Liver (tissue), 10 donors: ENCODE measurements at places on chromosomes 11 and 22.

DNA sequence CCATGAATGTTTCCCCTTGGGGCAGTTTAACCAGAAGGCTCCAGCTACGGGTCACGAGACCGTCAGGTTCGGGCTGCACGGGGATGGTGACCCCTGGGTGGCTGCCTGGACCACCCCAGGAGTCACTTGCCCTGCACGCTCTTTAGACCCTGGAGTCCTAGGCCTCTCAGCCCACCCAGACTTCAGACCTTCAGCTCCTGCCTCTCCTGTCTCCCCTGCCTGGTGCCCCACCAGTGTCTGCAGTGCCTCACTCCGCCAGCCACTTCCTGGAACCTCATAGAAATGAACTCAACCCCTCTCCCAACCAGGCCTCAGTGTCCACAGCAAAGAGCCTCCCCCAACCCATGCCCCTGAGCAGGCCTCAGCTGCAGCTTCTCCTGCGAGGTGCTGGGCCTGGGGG is 12.5 kb upstream of the MS4A10 start:
- no peak for DNase-seq

DNA sequence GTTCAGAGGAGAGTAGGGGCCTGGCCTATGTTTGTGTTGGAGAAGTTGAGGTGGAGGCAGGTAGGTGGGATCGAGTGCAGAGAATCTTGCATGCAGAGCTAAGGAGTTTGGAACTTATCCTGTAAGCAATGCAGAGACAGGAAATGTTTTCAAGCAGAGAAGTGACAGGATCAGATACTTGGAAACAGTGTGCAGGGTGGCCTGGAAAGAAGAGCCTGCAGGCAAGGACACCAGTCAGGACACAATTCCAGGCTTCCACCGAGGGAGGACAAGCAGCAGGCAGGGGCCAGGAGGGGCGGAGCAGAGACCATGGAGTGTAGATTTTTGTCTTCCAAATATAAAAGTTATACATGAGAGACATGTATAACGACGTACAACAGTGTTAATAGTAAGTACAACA is 26.9 kb upstream of the CECR2 start:
- DNase-seq, result no peak

DNA sequence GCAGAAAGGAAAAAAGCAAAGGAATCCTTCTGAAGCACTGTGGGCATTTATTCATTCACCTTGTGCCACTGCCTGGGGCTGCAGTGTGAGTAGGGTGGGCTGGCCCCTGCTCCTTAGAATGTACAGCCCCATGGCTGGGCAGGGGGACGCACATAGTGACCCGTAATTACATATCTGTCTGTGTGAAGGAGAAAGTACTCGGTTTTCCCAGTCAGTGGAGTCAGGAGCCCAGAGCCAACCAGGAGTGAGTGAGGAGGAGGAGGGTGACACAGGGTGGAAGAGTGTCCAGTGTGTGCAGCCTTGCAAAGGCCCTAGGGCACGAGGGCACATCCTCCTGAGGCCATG is 91.9 kb downstream of the CDKN1C start:
- DNase-seq, result no peak

GRCh38 chr11:46659908-46660307 is 40.5 kb downstream of the ARHGAP1 start:
- no peak for DNase-seq

DNA sequence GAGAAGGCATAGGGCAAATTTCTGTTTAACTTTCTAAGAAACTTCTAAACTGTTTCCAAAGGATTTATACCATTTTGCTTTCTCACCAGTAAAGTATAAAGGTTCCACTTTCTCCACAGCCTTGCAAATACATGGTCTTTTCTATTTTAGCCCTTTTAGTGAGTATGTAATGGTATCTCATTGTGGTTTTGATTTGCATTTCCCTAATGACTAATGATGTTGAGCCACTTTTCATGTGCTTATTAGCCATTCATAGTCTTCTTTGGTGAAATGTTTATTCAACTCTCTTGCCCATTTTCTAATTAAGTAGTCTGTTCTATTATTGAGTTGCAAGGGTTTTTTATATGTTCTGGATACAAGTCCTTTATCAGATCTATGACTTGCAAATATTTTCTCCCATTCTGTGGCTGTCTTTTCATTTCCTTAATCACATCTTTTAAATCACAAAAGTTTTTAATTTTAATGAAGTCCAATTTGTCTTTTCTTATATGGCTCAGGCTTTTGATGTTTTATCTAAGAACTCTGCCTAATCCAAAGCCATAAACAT is 83.8 kb upstream of the KCNQ1OT1 start:
- DNase-seq, result no peak

DNA sequence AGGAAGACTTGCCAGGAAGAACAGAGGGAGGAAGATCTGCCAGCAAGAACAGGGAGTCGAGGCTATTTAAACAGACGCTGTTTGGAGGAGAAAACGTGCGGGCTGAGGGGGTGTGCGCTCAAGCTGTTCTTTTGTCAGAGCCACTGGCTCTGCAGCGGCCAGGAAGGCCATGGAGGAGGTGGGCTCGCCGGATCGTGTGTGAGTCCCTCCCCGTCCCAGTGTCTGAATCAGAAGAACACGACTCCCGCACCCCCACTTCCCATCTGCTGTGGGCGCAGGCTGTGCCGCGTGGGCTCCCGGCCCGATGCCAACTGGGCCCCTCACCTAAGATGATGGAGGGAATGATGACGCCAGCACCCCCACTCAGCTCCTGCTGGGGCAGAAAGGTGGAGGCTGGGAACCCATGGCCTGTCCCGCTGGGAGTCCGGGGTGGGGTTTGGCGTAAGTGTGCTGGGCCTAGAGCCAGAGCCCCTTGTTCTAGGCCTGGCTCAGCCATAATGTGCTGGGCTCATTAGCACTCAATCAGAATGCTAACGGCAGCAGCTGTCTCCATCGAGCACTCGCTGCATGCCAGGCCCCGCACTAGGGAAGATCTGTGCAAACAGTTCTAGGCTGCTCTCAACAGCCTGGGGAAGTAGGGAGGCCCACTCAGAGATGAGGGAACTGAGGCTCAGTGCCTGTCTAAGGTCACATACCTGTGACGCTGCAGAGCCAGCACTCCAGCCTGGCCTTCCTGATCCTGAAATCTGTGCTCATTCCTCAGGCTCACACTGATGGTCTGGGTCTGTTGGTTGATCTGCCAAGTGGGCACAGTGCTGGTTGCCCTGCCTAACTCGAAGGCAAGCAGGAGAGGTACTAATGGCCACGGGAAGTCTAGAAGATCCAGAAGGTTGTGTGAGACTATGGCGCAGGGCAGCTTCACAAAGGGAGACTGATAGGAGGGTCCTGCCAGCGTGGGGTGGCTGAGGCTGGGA is 11.5 kb downstream of the NPTXR start:
- DNase-seq, result no peak

DNA sequence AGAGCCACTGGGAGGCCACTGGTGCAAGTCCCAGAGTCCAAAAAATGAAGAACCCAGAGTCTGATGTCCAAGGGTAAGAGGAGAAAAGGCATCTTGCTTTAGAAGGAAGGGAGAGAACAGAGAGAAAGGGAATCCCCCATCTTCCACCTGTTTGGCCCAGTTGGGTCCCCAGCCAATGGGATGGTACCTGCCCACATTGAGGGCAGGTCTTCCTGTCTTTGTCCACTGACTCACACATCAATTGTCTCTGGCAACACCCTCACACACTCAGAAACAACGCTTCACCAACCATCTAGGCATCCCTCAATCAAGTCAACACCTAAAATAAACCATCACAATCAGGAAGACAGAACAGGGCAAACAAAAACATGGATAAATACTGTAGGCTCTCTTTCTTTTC is 6.3 kb downstream of the COMMD9 start:
- DNase-seq, result no peak

DNA sequence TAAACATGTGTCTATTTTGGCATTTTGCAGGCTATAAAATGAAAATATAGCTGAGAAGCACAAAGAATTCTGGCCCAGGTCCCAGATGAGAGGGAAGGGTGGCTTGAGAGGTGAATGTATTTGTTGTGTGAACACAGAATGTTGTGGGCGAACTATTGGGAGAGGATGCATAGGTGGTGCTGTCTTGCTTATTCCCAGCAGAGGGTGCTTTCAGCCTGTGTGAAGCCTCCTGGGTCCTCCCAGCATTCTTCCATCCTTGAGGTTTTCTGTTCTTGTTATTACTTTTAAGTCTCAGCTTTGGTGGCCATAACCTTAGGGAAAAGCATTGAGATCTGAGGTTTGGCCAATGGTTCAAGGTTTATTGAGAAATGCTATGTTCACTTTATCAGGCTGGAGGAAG is 108.7 kb upstream of the SNX19 start:
- no peak for DNase-seq

DNA sequence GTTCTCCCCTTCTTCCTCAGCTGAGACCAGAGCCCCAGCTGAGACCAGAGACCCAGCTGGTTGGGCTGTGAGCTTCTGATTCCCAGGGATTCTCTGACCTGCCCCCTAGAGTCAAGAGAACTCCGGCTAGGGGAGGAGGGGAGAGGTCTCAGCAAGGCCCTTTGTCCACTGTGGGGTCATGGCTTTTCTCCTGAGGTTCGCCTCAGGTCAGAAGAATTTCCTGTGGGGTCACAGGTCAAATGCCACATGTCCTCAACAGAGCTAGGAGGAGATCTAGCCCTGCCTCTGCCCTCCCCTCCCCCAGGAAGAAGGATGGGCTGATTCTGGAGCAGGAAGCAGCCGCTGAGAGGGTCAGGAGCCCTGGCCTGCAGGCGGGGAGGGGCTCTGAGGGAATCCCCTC is 23.7 kb downstream of the HTR3A start:
- DNase-seq, result no peak

- no peak for DNase-seq
These were observed 276.7 kb upstream of the API5 start for GRCh38 chr11:43035086-43035485.

DNA sequence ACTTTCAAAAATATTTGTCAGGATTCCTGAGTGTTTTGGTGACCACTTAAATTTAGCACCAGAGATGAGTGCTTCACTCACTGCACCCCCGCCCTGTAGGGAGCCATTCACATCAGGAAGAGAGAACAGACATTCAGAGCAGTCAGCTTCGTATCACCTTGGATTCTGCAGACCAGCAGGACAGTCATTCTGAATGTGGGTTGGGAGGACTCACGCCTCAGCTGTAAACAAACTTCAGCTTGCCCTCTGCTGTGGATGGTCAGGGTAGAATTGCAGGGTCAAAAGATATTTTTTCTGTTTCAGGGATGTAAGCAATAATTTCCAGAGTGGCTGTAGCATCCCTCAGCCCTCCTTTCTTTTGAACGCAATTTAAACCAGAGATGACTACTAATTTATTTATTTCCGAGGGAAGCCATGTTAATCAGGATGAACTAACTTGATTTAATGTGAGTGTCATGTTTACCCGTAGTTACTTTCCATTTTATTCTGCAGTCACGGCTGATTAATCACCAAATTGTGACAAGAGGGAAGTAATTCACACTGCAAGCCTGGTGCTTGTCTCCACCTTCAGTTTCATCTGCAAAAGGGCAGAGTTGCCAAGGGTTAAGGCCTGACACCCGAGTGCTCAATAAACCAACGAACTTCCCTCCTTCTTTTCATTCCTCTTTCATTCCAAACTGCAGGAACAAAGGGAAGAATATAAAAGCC is 174.2 kb upstream of the DDI1 start:
- DNase-seq, result no peak

DNA sequence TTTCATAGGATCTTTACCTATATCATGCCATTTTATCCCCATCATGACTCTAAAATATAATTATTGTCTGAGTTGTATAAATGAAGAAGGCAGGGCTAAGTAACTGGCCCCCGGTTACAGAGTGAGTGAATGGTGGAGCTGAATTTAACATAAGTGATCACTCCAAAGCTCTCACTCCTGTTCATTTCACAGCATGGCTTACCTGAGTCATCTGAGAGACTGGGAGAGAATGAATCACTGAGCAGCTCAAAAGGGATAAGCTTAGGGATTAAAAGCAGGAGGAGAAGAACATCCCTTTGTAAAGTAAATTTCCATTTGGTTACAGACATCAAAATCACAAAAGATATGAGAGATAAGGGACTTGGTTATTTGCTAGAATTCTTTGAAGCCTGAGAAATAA is 294.0 kb upstream of the CTSC start:
- DNase-seq, result no peak

- DNase-seq, result no peak
These were observed 53.9 kb downstream of the CTNND1 start for GRCh38 chr11:57815476-57815875.

DNA sequence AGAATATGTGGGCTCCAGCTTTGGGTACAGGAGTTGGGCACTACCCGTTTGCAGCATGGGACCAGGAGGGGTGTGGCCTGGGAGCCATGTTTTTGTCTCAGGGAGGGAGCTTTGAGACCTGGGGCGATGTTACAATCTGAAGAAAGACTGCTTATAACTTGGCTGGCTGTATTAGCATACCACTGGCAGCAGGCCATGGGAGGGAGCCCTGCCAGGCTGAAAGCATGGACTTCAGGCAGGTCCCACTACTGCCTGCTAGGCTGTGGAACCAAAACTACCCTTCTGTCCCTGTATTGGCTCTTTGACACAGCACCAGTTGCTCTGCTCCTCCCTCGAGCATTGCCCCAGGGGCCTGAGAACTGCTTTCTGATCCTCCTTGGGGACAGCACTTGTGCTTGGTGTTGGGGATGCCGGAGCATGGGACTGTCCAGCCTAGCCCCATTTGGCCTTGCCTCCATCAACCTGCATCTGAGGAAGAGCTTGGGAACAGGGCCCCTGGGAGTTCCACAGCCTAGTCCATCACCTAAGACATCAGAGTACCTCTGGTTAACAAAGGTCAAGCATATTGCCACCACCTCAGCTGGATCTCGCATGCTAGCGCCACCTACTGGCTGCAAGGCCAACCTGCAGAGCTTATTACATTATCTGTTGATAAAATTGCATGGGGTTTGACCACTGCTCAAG is 217.4 kb downstream of the SBF2 start:
- DNase-seq, result peak; percentile 55

GRCh38 chr11:93131709-93132108 is 66.1 kb downstream of the SLC36A4 start:
- DNase-seq, result no peak

DNA sequence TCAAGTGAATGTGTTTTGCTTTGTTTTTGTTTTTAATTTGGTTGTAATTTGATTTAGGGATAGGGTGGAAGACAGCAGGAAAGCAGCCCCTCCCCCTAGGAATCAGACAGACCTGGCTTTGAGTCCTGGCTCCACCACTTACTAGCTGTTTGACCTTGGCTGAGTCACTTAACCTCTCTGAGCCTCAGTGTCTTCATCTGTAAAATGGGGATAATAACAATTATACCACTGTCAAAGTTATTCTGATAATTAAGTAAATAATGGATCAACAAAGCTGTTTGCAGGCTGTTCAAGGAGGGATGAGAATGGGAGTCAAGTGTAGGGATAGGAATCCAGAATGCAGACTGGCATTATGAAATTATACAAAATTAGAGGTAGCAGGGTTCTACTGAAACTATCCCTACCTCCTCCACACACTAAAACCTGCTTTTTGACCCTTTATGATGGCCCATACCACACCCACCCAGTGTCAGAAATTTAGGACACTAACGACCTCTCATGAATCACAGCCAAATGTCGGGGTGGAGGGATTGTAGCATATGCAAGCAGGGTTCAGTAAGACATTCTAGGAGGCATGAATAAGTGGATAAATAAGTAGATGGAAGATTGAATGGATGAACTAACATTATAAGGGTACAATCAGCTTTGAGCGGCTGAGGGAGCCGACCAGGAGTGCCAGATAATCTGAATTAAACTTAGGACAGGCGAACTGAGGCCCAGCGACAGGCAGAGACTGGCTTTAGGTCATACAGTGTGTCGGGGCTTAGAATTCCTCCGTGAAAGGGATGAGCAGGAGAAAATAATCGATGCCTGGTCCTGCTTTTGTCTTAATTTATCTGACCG is 974 bp downstream of the ANAPC15 start:
- no peak for DNase-seq

- DNase-seq, result no peak
These were observed 7.9 kb upstream of the ETS1 start for GRCh38 chr11:128595221-128595620.

- DNase-seq, result no peak
These were observed 13.7 kb downstream of the RNF141 start for GRCh38 chr11:10526974-10527918.
